Mammary microvascular endothelial cell (primary cell): ENCODE measurements at places on chromosomes 2 and 18. TPM values are rescaled to one million over a fixed set of nuclear protein-coding genes. Genes with fewer than 3 reads are reported as not detected.

EVX2 gene
- not detected in 2 replicates for total RNA-seq

ATP6V1C2 gene
- 0.13 TPM in 1 of 2 replicates, not detected in the other for total RNA-seq

DNAH7 gene
- 0.49 TPM in 1 of 2 replicates, not detected in the other for total RNA-seq

MEP1B gene
- not detected in 2 replicates for total RNA-seq

GDF7 gene
- under 0.01 and 0.10 TPM in 2 replicates for total RNA-seq

KCNS3 gene
- 1.1 and 4.8 TPM in 2 replicates for total RNA-seq
